Stimulated activated CD4-positive, alpha-beta T cell treated with anti-CD3 and anti-CD28 coated beads, Interleukin-15, amount 100 ng/mL, for 1 hour (primary cell): ENCODE measurements at places on chromosomes 4 and X.

DNA sequence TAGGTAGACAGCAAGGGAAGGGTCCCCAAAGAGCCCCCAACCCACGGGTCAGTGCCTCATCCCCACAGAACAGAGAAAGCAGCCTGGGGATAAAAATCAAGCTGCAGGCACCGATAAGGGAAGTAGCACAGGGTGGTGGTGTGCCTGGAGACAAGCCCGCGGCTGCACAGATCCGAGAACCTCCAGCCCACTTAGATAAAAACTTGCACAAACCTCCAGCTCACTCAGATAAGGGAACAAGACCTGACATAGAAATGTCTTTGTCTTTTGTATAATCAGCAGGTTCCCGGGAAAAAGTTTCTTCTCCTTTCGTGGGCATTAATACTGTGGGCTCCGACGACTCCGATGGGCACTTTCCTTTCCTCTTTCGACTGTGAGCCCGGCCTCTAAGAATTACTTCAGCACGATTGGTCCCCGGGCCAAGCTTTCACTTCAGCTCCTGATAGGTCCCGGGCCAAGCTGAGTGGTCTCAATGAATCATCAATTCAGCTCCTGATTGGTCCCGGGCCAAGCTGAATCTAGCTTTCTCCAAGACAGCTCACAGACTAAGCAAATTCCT is 32.4 kb downstream of the PRDX4 start:
- DNase-seq = no peak

DNA sequence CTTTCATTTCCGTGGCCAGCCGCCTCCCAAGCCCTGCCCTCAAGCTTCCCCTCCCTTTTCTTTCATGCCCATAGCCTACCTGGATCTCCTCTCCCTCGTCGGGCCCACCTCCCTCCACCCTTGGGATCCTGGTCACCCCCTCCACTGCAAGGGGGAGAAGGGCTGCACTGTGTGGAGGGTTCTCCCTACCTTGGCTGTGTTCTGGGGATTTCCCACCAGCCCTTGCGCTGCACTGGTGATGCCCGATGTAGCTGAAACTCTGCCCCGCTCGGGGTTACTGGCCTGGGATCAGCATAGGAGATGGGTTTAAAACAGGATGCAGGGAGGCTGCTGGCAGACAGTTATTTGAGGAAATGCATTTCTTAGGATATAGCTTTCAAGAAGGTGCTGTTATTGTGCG is 128.9 kb downstream of the TBL1X start:
- no peak for DNase-seq

DNA sequence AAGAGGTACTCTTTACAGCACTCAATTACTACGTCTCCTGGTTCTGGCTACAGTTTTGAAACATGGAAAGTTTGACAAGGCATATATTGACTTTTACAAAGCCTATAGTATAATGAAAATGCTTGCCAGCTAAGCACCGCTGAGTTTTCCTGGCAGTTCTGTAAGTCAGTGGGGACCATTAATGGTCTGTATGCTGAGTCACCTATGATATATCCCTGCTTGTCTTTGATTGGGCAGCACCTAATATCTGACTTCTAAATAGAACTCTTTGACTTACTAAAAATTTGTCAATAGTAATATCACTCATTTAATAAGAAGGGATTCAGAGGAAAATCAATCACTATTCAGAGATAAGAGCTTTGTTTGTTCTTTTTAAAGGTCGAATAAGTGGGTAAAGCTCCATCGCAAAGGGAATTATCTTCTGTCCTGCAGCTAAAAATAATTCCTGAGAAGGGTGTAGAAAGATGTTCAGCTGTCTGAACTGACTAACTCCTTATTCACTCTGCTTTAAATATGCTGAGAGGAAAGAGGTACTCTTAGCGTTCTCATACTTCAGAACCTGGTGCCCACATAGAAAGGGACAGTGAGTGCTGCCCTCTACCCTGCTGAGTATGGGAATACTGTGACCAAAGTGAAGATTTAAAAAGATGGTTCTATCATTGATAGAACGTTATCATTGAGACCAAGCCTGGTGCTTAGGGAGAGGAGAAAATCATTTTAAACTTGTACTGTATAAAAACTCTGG is 959 bp downstream of the SMPX start:
- no peak for DNase-seq

DNA sequence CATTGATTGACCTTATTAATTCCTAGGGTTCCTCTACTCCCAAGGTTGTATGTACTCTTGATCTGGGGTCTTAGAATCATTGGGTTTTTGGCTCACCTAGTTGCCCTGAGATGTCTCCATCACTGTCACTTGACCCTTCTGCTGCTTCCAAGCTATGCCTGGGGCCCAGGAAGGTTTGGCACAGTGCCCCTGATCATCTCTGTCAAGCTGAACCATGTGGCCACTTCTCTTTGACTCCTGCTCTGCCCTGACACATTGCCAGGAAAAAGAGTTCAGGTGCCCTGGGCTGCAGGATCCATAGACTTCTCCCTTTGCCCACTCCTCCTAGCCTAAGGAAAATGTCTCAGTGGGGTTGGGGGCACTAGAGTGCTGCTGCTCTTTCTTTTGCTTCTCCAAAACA is 3.9 kb upstream of the CHST7 start:
- DNase-seq = no peak

- no peak for DNase-seq
Observed at GRCh38 chrX:121195719-121196118, 148.3 kb downstream of the GLUD2 start.

DNA sequence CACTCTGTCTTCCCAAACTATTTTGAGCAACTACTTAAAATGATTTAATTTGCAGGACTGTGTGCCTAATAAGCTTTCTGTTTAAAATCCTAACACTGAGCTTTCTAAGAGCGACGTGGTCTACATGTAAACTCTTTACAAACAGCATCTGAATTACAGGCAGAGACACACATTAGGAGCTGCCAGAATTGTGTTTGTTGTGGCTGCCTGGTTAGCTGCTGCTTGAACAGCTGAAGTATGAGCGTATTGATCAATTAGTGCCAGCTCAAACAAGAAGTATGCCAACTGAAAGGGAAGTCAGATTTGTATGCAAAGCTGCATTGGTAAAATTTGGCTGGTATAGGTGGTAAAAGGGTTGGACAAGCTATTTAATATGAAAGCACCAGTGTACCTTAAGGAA is 384.4 kb downstream of the PCDH7 start:
- no peak for DNase-seq

DNA sequence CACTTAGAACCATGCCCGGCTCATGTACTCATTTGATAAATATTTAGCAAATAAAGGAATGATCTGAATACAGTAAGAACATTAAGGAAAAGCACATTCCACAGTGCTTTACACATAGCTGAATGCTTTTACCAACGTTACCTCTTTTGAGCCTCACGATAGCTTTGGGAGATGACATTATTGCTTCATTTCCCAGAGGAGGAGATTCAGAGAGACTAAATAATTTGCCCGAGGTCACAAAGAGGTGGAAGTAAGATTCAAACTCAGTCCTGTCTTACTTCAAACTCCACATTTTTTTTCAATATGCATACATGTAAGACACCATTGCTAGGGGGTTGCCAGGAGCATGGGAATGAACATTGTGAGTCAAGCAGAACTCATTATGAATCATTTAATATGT is 538.5 kb downstream of the BCOR start:
- no peak for DNase-seq

DNA sequence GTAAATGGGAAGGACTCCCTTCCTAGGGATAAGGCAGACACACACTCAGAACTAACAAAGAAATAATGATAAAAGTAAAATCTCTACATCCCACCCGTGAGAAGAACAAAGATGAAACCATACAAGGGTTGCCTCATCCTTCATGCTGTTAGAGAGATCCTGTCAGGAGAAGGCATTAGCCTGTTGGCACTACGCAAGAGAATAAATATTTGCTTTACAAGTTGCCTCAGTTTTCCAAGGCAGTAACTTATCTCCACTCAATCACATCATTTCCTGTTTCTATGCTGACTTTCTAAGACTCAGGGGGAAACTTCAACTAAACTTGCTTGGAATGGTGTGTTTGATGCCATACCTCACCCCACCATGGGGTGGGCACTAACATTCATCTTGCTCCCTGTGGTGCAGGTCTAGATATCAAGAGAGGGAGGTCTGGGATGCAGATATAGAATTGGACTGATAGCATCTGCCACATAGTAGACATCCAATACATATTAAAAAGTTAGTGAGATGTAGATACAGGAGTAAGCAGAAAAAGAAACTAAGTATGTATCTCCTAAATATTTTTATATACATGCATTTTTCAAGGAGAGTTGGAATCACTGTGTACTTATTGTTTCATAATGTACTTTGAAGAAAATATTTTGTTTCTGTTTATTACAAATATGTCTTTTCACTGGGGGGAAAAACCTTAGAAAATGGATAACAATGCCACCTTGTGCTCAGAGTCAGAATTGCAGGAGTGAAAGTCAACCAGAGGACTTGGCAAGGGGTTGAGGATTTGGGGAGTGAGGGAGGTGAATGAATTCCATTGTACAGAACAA is 57.2 kb upstream of the BEX4 start:
- no peak for DNase-seq

DNA sequence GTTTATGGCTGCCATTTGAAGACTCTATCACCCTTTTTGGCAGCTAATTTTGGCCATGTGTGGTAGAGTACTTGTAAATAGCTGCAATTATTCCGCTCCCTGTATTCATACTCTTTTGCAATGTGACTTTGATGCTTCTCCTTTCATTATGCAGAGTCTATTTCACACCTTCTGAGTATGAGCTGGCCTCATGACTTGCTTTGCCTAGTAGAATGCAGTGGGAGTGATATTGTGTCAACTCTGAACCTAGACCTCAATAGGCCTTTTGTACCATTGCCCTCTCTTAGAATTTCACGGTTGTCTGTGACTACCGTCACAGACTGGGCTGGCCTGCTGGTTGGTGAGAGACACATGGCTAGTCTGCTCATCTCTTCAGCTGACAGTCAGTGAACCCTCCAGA is 118.8 kb downstream of the DDIT4L start:
- no peak for DNase-seq

- no peak for DNase-seq
Observed at GRCh38 chrX:22090181-22090580, 58.1 kb downstream of the PHEX start.

- no peak for DNase-seq
Observed at GRCh38 chr4:113449410-113449974, 312.0 kb downstream of the CAMK2D start.

DNA sequence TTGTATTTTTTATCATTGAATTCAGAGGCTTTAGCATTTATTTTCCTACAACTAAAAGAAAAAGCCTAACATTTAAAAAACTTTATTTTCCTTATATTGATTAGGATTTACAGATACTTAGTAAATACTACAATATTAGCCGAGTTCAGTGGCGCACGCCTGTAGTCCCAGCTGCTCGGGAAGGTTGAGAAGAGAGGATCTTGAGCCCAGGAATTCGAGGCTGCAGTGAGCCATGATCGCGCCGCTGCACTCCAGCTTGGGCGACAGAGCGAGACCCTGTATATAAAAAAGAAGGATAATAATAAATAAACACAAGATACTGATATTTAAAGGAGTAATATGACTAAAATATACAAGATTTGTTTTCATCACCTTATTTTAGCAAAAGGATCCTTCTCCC is 681 bp upstream of the UPF3B start:
- no peak for DNase-seq

DNA sequence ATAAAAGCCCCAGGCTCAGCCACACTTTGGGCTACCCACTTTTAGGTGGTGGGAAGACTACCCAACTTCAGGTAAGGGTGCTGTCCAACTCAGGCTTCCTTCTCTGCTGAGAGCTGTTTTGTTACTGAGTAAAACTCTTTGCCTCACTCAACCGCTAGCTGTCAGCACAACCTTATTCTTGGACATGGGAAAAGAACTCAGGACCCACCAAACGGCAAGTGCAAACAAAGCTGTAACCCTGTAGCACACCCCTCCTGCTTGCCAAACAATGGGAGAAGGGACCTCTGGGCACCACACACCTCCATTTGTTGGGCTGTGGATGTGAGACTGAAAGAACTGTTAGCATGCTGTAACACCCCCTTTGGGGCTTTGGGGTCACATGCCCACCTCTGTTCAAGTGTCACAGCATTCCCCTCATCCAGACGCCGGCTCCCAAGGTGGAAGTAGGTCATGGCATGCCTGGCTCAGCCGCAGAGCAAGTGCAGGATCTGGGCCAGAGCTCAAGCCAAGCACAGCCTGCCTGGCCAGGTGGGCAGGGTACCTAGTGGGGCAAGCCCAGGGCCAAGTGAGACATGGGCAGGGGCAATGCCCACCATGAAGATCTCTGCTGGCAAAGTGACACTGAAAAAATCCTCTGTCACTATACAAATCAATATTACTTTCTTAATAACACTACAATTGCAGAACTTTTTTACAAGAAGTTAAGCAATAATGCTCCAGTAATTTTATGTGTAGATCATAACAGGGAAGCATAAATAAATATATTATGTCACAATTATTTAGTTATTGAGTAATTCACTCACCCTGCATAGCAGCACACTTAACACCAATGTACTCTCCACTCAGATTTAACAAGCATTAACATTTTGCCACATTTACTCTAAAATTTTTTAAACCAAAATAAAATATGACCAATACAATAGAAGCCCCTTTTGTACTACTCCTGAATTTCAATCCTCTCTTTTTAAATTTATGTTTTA is 107.2 kb downstream of the TBCK start:
- DNase-seq = no peak

DNA sequence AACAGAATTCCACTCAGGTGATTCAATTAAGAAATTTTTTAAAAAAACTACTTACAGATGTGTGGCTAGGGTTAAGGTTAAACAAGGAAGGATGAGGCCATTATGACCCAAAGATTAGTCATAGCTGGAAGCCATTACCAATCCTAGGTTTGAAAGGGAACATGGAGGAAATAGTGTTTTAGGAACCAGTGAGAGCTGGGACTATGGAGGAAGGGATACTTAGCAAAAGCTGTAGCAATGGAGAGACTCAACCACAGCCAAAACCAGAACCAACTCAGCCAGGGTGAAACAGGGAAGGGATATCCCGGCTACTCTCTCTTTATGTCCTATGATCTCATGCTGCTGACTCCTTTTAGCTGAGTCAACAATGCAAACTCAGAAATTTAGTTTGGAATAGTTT is 148.6 kb upstream of the CNKSR2 start:
- DNase-seq = no peak

DNA sequence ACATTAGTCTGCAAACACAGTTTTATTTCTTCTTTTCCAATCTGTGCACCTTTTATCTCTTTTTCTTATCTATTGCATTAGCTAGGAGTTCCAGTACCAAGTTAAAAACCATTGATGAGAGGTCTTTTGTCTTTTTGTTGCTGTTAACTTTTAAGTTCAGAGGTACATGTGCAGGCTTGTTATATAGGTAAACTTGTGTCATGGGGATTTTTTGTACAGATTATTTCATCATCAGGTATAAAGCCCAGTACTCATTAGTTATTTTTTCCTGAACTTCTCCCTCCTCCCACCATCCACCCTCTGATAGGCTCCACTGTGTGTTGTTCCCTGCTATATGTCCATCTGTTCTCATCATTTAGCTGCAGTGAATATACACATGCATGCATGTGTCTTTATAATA is 349.9 kb downstream of the PDHA2 start:
- DNase-seq = no peak

DNA sequence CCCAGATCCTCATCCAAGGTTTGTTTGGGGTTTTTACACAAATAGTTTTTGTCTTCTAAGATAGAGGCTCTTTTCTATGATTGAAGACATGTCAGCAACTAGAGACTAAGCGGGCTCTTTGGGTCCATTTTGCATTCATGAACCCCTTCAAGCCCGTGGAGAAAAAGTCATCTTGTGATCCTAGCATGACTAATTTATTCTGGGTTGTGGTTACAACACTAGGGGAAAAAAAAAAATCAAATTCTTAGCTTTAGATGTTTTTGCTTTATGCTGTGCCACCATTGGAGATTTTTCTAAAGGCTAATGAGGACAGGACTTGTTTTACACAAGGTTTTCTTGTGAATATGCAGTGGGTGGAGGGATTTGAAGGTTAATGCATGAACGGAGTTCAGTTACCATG is 440.0 kb downstream of the PCDH7 start:
- DNase-seq = no peak
